Thyroid gland (tissue), 4 donors: ENCODE measurements at places on chromosomes 1 and 21.

DNA sequence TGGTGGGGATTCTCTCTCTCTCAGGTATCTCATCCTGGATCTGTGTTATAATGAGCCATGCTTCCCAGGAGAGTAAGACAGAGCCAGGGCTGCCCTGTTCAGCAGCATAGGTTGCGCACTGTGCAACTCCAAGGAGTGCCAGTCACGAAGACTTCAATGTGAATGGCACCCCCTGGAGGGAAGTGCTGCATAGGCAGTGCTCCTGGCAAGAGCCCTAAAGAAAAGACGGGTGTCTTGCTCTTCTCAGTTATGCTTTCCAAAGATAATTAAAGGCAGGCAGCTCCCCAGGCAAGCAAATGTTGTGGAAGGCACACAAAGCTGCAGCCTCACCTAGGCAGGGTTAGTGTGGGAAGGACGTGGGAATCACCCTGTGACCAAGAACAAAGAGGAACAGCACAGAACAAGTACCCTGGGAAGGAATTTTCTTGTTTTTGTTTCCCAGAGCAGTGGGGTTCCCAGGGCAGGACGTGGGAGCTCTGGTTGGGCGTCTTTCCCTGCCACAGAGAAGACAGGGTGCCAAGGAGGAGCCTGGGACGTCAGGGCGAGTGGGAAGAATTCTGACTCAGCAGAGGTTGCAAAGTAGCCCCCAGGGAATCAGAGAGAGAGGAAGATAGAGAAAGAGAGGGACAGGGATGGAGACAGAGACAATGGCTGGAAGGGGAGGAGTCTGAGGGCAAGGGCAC lies 120.9 kb downstream of the KCNN3 start:
- H3K27ac ChIP-seq: no peak overlapping the region
- no peaks in the 10 kb centered on the region for H3K27me3 ChIP-seq
- peak; percentile 18 for DNase-seq

DNA sequence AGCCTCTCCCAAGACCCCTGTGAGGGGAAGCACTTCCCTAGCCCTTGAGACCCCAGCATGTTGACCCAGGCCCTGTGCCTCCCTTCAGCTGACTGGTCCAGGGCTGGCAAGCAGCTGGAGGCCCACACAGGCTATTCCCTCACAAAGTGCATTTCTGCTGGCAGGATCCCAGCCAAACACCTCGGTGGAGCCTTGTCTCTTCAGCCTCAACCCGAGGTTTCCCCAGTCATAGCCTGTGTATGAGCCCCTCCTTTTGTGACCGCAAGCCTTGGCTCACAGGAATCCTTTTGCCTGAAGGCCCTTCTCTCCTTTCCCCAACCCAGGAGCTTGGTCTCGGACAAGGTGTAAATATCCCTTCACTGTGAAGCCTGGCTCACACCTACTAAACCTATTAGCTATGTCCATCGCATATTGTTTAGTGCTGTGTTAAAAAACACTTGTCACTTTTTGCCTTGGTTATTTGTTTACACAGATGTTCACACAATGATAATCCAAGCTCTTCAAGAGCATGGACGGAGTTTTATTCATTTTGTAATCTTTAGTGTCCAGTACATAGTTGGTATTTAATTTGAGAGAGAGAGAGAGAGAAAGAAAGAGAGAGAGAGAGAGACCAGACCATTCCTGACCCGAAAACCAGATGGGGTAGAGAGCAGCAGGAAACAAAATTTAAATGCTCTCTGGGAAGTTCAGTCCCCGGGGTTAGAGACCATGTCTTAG lies 8.5 kb upstream of the CD247 start:
- H3K36me3 ChIP-seq: no peaks in the 10 kb centered on the region
- no peak for DNase-seq
- H3K27ac ChIP-seq: no peak overlapping the region
- no peaks in the 10 kb centered on the region for H3K27me3 ChIP-seq
- H3K4me3 ChIP-seq: no peak overlapping the region
- H3K4me1 ChIP-seq: no peaks in the 10 kb centered on the region

DNA sequence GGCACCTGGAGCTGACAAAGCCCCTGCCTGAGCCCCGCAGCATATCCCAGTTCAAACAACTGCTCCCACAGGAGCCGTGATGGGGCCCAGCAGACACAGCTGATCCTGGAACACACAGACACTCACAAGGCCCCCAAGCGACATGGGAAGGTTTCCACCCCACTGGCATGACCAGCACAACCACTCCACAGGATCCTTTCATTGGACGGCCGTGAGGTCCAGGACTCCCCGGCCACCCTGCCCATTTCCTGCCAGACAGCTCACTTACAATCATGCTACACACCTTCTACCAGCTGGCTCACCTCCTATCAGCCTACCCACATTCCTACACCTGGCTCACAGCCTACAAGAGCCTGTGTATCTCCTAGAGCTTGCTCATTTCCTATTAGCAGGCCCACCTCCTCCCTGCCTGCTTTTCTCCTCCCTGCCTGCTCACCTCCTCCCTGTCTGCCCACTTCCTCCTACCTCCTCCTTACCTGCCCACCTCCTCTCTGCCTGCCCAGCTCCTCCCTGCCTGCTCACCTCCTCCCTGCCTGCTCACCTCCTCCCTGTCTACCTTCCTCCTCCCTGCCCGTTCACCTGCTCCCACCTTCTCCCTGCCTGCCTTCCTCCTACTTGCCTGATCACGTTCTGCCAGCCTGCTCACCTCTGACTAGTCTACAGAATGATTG lies 73.9 kb downstream of the MATN1 start:
- no peaks in the 10 kb centered on the region for H3K4me1 ChIP-seq
- H3K4me3 ChIP-seq: no peak overlapping the region
- H3K27ac ChIP-seq: no peak overlapping the region

DNA sequence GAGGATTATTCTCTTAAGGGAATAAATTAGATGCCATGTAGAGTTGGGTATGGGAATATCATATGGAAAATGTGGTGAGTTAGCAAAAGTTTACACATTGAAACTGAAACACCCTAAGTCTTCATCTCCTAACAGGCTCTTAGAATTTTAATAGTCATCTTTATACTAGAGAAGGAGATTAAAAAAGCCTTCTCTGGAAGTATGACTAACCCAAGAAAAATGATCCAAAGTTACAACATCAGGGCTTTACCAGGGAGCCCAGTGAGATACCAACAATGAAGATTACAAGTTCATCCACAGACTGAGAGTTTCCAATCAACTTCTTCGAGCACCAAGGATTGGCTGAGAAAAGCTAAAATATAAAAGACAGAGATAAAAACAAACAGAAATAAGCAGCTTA lies 70.0 kb upstream of the KIAA0040 start:
- no peaks in the 10 kb centered on the region for H3K36me3 ChIP-seq
- peaks cover 3% of the 10 kb centered on the region for H3K4me1 ChIP-seq
- H3K27ac ChIP-seq: no peak overlapping the region
- no peak overlapping the region for H3K4me3 ChIP-seq
- DNase-seq: no peak
- H3K27me3 ChIP-seq: no peaks in the 10 kb centered on the region

GRCh38 chr1:201891451-201892045 lies 2.9 kb downstream of the SHISA4 start:
- no peak overlapping the region for H3K4me3 ChIP-seq
- H3K4me1 ChIP-seq: peaks cover 9% of the 10 kb centered on the region
- no peaks in the 10 kb centered on the region for H3K36me3 ChIP-seq
- H3K27ac ChIP-seq: no peak overlapping the region

DNA sequence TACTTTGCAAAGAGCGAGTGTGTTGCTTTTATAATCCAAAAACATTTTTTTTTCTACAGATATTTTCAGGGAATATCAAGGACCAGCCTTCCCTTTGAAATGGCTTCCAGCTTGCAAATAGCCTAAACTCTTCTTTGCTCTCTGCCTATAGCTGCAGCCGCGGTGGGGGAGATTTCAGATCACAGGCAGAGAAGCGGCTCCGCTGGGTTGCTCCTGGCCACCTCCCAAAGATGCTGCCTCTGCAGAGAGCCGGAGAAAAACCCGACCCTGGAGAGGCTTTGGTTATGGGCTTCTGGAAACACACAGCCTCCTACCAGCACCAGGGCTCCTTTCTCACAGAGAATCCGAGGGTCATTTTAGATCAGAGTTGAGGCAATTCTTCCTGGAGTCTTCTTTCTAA lies 18.6 kb upstream of the PAX7 start:
- H3K4me1 ChIP-seq: no peaks in the 10 kb centered on the region
- no peak for DNase-seq
- no peaks in the 10 kb centered on the region for H3K36me3 ChIP-seq
- no peaks in the 10 kb centered on the region for H3K27me3 ChIP-seq
- H3K27ac ChIP-seq: no peak overlapping the region
- H3K4me3 ChIP-seq: no peak overlapping the region

DNA sequence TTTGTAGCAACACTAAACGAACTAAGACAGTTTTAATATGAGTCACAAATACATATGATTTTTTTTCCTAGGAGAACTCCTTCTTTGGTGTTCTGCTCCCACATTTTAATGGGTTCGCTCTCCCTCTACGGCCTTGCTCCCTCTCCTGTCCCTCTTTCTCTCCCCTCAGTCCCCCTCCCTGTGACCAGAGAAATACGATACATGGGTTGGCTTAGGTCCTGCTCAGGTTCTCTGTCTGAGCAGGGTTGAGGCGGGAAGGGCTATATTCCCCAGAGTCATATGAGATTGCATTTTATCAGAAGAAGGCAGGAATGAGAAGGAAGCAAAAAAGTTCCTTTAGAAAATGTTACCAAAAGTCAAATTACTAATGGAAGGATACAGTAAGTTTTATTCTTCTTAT lies 44.6 kb downstream of the UBE2U start:
- H3K4me1 ChIP-seq: no peaks in the 10 kb centered on the region
- no peak overlapping the region for H3K4me3 ChIP-seq
- DNase-seq: no peak
- no peaks in the 10 kb centered on the region for H3K36me3 ChIP-seq
- H3K27ac ChIP-seq: no peak overlapping the region

DNA sequence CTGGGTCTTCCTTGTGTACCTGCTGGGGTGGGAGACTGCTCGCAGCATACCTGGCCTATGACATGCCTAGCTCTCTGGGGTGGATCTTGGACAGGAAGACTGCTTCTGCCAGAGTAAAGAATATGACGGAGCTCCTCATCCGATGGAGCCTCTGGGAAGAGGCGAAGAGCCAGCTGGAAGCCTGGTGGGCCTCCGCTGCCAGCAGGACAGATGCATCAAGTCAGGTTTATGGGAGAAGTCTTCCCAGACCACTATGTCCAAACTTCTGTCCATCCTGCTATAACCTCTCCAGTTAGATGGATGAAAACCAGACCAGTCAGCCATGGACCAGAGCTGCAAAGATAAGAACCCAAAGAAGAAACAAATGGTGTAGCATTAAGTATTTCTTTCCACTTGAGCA lies 27.7 kb upstream of the NGF start:
- no peak for DNase-seq
- no peak overlapping the region for H3K27ac ChIP-seq
- no peak overlapping the region for H3K4me3 ChIP-seq
- H3K36me3 ChIP-seq: no peaks in the 10 kb centered on the region

DNA sequence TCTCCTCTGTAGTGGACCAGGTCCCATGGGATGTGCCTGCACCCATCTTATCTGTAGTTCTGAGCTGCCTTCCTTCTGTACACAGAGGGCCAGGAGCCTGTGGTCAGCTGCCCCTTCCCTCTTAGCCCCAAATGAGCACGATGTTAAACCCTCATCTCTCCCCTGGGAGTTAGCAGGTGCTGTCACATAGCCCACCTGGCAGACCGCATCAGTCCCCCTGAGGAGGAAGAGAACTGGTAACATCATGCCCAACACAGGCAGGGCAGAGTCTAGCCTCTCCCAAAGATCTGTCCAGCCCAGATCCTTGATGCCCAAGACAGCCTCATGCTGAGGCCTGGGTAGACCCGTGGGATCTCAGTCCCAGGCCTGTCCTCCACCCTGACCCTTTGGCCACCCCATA lies 4.7 kb downstream of the TIE1 start:
- peaks cover 76% of the 10 kb centered on the region for H3K4me1 ChIP-seq
- no peaks in the 10 kb centered on the region for H3K27me3 ChIP-seq
- no peaks in the 10 kb centered on the region for H3K36me3 ChIP-seq
- DNase-seq: no peak
- no peak overlapping the region for H3K4me3 ChIP-seq

DNA sequence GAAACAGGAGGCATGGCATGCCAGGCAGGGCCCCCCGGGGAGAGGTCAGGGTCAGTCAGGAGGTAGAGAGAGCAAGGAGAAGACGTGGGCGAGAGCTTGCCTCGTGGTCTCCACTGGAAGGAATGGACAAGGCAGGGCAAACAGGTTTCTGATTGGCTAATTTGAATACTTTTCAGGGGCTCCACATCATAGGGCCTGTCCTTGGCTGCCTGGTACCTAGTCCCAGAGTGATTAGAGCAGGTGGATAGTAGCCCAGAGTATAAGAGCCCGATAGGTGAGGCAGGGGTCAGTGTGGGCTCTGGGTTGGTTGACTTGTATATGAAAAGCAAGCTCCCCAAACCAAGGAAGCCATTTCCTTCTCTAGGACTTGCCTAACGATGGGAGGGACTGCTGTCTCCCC lies 178.6 kb downstream of the ZP4 start:
- no peak overlapping the region for H3K27ac ChIP-seq
- no peaks in the 10 kb centered on the region for H3K36me3 ChIP-seq
- no peaks in the 10 kb centered on the region for H3K27me3 ChIP-seq
- no peak overlapping the region for H3K4me3 ChIP-seq

GRCh38 chr1:26827663-26828062 lies 1.2 kb downstream of the ZDHHC18 start:
- peak; percentile 85 for DNase-seq
- peak overlapping the region; percentile 84 for H3K27ac ChIP-seq

DNA sequence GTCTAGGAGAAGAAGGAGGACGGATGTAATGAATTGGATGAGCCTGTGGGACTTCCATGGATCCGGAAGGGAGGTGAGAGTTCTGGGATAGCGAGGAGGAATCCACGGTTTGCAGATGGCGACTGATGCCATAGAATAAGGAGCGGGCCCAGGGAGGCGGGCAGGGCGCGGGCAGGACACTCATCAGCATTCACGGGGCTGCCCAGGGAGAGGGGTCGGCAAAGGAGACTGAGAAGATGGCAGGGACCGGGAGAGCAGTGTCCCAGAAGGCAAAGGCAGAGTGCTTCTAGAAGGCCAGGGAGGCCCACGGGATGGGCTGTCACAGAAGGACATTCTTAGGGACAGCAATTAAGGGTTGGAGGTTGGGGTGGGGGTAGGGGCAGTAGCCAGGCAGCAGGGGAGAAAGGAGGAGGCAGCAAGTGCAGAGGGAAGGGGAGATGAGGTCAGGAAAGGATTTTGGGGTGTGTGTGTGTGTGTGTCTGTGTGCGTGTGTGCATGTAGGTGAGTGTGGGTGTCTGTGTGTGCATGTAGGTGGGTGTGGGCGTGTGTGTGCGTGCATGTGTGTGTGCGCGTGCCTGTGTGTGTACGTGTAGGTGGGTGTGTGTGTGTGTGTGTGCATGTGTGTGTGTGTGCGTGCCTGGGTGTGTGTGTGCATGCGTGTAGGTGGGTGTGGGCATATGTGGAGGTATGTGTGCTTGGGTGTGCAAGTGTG lies 1.1 kb upstream of the COL8A2 start:
- H3K4me3 ChIP-seq: no peak overlapping the region
- H3K27ac ChIP-seq: no peak overlapping the region
- H3K36me3 ChIP-seq: no peaks in the 10 kb centered on the region

GRCh38 chr1:97508653-97509218 lies 412.1 kb downstream of the DPYD start:
- H3K4me3 ChIP-seq: no peak overlapping the region
- H3K36me3 ChIP-seq: no peaks in the 10 kb centered on the region
- no peaks in the 10 kb centered on the region for H3K4me1 ChIP-seq
- DNase-seq: no peak

GRCh38 chr1:29441916-29442668 lies 205.8 kb downstream of the PTPRU start:
- no peaks in the 10 kb centered on the region for H3K36me3 ChIP-seq
- H3K4me1 ChIP-seq: no peaks in the 10 kb centered on the region
- no peak for DNase-seq
- no peaks in the 10 kb centered on the region for H3K27me3 ChIP-seq

- H3K27me3 ChIP-seq: no peaks in the 10 kb centered on the region
- peak overlapping the region; percentile 31 for H3K27ac ChIP-seq
- peaks cover 9% of the 10 kb centered on the region for H3K4me1 ChIP-seq
Measured at GRCh38 chr1:92817986-92818764, 13.7 kb upstream of the RPL5 start.
